ENCODE measurements at places on chromosomes 6 and 20.
A peak's percentile ranks its signal among the peaks of the same experiment; 100 is the strongest.

GRCh38 chr6:166446146-166446545 lies 63.4 kb upstream of the MPC1 start:
- DNase-seq = no peak

DNA sequence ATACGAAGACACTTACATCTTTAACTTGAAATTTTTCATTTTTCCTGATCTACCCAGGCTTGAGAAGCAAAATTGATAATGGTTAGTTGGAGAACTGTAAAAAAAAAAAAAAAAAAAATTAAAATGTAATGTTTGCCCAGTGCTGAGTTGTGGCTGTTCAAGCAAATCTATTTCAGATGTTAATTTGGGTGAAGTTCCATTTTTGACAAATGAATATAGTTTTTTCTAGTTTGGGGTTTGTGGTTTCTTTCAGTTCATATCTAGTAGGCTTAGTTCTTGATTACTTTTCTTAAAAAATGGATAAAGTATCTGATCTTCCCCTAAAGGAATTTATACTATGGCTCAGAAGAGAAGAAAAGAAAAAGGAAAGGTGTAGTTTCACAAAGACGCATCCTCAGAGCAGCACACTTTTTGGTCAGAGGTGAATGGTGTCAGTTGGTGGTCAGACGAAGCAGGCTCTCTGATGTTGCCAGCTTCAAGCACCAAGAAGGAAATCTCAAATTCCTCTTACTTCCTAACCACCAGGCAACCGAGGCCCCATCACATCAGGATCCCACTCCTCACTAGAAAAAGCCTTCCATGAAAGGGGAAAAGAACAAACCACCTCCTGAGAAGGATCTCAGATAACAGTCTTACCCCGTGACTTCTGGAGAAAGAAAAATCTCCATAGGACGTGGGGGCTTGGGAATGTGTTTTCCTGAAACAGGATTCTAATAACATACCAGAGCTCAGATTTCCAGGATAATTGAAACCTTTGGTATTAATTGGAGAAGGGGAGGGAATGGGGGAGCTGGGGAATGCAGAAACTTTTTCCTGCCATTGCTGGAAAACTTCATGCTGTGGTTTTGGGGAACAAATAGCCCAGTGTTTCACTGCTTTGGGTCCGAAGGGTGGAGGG lies 396.2 kb downstream of the CD83 start:
- no peak for DNase-seq

DNA sequence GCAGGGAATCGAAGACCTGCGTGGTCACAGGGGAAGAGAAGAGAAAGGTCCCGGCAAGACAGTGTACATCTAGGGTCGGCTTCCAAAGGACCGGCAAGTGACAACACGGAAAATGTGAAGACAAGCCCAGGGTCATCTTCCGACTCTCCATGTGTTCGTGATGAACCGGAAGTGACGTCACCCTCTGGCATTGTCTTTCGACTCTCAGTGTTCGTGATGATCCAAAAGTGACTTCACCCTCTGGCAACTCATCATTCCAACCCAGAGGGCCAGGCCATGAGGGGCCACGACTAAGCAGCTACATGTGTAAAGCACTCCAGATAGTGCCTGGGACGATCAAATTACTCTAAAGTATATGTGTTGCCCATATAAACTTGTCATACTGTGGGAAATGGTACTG lies 290.8 kb downstream of the THBS2 start:
- DNase-seq = no peak

GRCh38 chr20:63745961-63746731 lies 6.6 kb downstream of the SLC2A4RG start:
- DNase-seq = no peak

- no peak for DNase-seq
Observed at GRCh38 chr6:42417641-42418112, 34.0 kb downstream of the TRERF1 start.

GRCh38 chr6:161136655-161137054 lies 137.2 kb downstream of the AGPAT4 start:
- DNase-seq = no peak

DNA sequence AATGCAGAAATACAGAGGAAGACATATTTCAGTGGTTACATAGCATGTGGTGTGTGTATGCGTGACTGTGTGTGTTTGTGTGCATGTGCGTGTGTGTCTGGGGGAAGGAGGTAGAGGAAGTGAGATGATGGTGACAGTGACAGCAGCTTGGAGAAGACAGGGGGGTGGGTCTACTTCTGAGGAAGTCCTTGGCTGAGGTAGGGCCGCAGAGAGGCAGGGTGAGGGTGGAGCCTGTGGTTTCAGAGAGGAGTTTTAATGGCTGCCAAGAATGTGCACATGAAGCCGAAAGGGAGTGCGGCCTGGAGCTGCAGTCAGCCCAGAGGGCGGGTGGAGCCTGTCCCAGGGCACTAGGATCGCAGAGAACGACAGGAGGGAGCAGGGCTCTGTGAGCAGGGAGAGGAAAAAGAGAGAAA lies 22.7 kb upstream of the RNF24 start:
- no peak for DNase-seq

DNA sequence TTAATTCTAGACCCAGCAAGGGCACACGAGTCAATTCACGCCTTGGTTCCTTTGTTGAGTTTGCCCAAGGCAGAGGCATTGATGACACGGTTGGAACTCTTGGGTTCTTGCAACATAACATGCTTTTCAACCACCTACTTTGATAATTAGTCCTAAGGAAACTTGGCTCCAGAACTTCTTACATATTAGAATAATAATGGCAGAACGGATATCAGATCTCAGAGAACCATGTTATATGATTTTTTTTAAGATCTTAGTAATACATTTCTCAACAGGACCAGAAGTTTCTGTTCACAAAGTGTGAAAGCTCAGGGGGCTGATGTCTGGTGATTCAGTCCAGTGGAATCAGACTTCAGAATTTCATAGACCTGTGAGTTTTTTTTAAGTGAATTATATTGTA lies 19.2 kb downstream of the SPTLC3 start:
- DNase-seq = no peak

- DNase-seq = no peak
Observed at GRCh38 chr6:90218959-90219208, 77.8 kb downstream of the BACH2 start.

- no peak for DNase-seq
Observed at GRCh38 chr6:169009628-169010027, 244.0 kb downstream of the THBS2 start.

DNA sequence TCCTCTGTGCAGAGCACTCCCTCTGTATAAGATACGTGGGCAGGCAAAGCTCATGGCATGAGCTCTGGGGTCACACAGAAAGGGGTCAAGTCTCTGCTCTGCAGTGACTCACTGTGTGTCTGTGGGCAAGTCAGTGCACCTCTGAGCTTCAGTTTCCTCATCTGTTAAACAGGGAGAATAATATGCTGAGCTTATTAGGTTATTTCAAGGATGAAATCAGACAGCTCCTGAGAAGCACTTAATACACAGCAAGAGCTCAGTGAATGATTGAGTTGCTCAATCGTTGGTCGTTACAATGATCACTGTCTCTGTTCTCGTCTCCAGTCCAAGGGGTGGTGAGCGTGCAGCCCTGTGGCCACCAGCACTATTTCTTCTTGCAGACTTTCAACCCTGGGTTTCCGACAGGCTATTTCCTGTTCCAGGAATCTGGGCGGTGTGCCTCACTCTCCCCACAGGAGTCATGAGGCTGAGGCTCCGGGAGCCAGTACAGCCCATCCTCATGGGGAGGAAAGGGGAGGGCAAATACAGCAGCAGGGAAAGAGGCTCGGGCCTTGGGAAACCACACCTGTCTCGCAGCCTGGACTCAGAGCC lies 28.9 kb downstream of the KIAA1755 start:
- DNase-seq = no peak

DNA sequence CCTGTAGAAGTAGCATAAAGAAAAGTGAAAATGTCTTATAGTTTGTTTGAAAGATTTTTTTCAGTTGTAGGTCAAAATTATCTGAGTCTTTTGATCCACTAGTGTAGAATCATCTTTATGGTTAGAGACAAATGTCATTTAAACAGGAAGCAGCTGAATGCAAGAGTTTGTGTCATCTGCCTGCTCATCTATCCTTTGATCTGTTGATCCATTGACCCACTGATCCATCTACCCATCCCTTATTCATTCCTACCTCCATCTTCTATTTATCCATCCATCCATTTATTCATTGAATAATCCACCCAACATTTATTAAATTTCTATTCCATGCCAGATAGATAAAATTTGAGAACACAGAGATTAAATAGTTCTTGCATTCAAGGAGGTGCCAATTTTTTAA lies 62.6 kb downstream of the MKKS start:
- no peak for DNase-seq

GRCh38 chr20:7272512-7272911 lies 505.0 kb downstream of the BMP2 start:
- DNase-seq = peak; percentile 90

GRCh38 chr20:21982559-21982958 lies 277.1 kb downstream of the PAX1 start:
- no peak for DNase-seq

DNA sequence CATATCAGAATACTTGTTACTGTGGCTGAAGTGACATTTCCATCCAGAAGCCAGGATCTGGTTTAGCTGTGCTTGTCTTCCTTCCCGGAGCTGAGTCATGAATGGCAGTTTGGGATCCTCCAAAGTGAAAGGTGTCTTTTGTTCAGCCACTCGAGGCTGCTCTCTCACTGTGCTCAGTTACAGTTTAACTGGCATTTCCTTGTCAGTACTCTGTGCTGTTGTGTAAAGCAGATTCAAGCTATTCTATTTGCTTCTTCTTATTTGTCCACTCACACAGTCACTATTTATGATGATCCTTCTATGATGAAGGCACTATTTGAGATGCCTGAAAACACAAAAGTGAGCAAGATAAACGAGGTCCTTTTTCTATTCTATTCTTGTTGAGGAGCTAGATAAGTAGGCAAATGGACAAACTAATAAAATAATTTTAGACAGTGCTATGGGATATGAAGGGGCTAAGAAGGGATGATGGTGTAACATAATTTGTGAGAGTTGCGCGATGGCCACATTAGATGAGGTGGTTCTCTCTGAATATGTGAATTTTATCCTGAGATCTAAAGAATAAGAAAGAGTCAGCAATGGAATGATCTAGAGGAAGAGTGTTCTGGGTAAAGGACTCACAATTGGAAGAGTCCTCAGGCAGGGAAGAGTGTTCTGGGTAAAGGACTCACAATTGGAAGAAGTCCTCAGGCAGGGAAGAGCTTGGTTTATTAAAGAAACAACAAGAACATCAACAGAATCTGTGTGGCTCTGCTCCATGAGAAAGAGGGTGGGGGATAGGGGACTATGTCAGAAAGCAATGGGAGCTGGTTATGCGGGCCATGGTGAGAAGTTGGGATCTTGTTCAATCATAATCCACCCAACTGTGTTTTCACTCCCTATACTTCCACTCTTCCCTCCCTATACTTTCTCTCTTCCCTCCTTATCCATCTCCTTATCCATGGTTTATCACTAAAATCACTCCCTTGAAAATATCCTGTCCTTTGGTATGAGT lies 40.1 kb downstream of the CYP24A1 start:
- DNase-seq = no peak

DNA sequence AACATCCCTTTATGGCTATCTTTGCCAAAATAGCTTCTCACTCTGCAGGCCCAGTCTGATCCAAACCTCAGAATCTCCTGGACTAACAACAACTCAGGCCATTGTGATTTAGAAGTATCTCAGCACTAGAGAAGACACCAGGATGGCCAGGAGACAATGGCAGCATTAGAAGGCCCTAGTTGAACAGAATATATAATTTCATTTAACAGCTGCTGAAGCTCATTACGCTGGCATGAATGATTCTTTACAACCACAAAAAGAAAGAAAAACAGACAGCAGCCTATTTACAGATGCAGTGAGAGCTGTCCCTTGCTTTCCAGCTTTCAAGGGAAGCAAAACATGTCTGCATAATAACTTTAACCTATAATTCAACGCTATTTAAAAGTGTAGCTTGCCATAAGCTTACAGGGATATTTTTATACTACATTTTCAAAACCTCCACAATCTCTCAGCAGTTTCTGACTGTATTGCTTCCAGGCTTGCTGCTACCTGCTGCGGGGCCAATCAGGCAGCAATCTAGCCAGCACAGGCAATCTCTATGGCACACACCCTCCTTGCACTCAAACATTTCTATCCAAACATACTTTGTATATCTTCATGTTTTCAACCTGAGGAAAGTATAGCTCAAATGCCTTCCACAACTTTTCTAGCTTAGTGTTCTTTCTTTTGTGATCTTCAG lies 107.3 kb downstream of the OGFRL1 start:
- DNase-seq = no peak

DNA sequence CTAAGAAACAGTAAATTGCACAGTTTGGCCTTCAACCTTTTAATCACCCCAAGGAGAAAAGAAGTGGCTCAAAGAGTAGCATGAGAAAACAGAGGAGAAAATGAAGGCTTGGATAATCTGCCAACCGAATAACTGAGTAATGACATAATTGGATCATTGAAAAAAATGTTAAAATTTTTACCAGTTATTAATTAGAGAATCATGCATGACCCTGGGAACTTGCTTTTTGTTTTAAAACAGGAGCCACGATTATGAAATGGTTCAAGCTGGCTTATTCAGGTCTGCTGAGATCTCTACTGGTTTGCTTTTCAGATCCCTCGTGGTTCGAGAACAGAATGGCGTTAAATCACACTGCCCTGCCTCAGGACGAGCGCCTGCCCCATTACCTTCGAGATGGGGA lies at the start of gene OPN5:
TSS of gene OPN5 (plus strand) at position 301 of the 400 bp plus-strand sequence. CDS start at position 336, 35 bp downstream.
- no peak for DNase-seq

DNA sequence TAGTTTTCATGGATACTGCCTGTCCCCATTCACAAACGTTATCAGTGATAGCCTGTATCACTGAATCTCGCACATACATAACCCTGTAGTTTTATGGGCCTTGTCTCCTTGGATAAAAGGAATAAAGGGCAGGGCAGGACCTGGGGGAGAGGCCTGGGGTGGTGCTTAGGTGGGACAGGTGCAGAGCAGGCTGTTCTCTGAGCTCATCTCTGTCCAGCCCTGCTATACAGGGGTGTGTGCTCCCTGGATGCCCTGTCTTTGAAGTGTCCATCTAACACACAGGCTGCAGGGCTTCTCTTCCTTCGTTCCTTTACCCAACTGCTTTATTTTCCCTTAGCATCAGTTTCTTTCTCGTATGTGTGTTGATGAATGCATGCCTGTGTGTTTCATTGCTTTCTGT lies 26.4 kb downstream of the BRPF3 start:
- DNase-seq = no peak

DNA sequence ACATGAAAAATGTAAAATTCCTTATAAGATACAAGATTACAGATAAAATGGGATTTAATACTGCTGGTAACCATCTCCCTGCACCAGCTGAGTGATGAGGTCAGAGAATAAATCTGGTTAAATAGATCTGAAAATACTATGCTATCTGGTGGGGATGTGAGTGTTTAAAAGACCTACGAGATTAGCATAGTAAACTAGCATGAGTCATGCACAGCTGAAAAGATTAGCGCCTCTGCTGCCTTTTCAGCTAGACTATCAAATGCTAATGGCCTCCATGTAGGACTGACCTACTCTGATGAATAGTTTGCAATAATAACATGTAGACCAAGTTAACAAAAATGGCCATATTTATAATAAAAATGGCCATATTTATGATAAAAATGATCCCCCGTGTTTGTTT lies 553.3 kb downstream of the C6orf118 start:
- peak; percentile 77 for DNase-seq

- no peak for DNase-seq
Observed at GRCh38 chr6:106579281-106579680, 50.0 kb downstream of the RTN4IP1 start.

GRCh38 chr20:635028-635892 lies 17.7 kb downstream of the SRXN1 start:
- DNase-seq = peak; percentile 54

GRCh38 chr6:23532227-23532626 lies 593.8 kb upstream of the NRSN1 start:
- DNase-seq = no peak

GRCh38 chr20:3158968-3159431 lies 665 bp downstream of the FASTKD5 start:
- DNase-seq = no peak

Data from NCI-H524 (cell line).